NCI-H1417 treated with DMSO at 0.1 percent for 48 hours (cell line): ENCODE measurements at places on chromosomes 6 and 20.
A peak's percentile ranks its signal among the peaks of the same experiment; 100 is the strongest.

DNA sequence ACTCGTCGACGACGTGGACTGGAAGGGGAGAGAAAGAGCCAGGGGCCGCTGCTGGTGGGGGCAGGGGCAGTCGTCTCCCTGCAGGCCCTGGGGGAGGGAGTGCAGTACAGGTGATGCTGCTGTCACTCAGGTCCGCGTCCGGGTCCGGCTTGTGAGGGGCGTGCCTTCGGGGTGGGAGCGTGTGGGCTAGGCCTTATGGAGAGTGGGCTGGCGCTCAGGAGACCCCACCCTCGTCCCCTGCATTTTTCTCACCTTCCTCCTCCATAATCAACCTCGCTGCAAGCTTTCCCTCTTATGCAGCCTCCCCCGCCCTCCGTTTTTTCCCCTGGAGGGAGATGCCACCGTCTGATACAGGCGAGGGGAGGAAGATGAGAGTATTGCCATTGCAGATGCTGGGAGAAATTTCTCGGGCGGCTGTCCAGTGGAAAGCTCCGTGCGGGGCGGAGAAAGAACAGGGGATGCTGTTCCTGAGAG lies 632 bp downstream of the PCMT1 start:
- peak; percentile 60 for DNase-seq

GRCh38 chr20:50363027-50363426 lies 147.2 kb upstream of the PTPN1 start:
- no peak for DNase-seq

DNA sequence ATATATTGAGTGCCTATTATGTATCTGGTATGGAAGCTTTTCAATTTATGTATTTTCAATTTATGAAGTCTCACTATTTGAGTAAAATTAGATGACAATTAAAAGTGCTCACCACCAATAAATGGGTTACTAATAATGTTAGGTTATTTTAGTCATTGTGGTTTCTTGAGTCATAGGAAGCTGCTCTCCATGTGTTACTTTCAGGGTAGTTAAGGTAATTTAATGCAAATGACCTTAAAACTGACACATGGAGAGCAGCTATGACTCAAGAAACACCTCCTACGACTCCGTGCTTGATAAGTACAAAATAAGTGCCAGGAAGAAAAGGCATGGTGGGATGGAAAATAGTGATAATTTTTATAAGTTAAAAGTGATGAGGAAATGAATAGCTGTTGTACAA lies 16.5 kb upstream of the TINAG start:
- DNase-seq, result no peak

DNA sequence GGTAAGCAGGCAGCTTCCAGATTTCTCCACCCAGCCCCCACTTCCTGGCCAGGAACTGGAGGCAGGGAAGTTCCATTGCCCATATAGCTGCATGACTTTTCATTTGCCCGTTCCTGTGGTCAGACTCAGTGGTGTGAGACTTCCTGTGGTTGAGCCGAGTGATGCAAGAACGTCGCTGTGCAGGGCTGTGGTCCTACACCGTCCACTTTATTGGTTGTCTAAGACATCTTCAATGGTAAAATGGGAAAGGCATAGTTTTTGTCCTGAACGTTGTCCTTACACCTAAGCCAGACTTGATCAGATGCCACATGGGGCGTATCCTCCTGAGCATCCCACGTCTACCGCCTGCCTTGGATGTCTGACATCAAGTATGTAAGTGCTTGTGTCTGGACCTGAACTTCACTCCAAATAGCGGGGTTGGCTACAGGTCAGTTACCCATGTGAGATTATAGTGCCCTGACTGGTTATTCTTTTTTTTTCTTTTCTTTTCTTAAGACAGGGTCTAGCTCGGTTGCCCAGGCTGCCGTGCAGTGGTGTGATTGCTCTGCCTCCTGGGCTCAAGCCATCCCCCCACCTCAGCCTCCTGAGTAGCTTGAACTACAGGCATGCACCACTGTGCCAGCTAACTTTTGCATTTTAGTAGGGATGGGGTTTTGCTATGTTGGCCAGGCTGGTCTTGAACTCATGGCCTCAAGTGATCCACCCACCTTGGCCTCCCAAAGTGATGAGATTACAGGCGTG lies 25.9 kb upstream of the GTSF1L start:
- no peak for DNase-seq

GRCh38 chr6:90905351-90905750 lies 318.5 kb upstream of the MAP3K7 start:
- no peak for DNase-seq

DNA sequence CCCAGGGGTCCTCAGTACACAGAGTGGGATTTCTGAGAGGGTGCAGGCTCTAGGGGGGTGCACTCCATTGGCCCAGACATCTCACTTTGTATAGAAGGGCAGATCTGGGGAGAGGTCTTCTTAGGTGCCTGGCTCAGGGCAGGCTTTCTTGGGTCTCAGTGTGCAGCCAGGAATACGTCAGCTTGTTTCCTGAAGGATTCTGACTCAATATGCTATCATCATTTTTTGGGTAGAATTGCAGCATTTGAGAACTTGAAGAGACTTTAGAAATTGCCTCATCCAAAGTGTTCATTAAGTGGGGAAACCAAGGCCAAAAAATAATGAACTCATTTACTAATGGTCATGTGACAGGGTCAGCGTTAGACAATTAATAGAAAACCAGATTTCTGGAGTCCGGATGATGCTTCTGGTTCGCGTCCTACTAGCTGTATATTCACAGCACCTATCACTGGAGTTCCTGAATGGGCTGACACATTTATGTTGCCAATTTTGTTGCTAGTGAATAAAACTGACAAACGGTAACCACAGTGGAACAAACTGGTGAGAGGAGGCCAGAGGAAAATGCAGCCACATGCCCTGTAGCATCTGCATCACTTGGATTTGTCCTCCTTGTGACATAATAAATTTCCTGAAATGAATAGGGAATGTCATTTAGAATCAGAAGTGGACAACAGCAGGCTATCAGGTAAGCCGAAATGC lies 238.9 kb downstream of the TBC1D7 start:
- DNase-seq, result no peak

DNA sequence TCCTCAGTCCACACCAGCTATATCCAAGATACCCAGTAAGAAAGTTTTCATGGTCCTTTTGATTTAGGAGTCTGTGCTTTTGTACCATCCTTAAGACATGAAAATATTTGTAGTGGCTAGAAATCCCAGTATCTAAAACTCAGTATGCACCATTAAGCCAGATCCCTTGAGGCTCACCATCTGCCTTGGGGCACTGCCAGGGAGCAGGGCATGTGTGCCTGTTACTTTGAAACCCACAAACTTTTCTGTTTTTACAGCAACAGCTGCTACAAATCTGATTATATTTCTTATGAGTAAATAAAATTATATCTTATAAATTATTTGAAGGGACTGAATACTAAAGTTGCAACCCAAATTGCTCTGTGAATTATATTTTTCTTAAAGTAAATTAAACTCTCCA lies 290.5 kb upstream of the MANEA start:
- no peak for DNase-seq

GRCh38 chr6:36110050-36110449 lies 20.3 kb upstream of the MAPK13 start:
- DNase-seq, result no peak

- DNase-seq, result no peak
These were observed at the start of gene WFDC13 for GRCh38 chr20:45701873-45702272. TSS of gene WFDC13 (plus strand) at chr20:45702038. CDS start at chr20:45702124, 86 bp downstream.

GRCh38 chr20:55160996-55161395 lies 685.6 kb downstream of the DOK5 start:
- no peak for DNase-seq

DNA sequence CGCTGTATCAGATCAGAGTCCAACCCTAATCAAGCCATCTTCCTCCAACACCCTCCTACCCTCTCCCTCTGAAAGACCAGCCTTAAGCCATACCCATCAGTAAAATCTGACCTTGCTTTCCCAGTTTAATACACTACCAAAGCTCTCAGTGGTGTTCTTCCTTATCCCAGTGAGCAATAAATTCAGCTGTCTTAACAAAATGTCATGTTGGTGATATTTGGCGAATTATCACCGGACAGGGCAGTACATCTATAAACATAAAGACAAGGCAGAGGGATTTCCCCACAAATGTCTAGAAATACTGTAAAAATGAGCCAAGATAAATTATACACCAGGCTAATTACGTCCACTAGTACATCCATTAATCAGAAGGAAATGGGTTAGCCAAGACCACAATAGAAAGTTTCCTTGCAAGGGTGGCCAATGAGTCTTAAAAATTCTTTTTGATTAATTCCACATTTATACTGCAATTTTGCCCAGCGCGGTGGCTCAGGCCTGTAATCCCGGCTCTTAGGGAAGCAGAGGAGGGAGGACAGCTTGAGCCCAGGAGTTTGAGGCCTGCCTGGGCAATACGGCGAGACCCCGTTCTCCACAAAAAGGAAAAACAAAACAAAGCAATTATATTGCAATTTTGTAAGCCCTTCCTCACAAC lies 905 bp downstream of the RARS2 start:
- DNase-seq, result no peak

- DNase-seq, result no peak
These were observed 391.8 kb downstream of the CDH4 start for GRCh38 chr20:61643656-61644377.

- DNase-seq, result no peak
These were observed 1.9 kb upstream of the AP5S1 start for GRCh38 chr20:3818155-3819151.

DNA sequence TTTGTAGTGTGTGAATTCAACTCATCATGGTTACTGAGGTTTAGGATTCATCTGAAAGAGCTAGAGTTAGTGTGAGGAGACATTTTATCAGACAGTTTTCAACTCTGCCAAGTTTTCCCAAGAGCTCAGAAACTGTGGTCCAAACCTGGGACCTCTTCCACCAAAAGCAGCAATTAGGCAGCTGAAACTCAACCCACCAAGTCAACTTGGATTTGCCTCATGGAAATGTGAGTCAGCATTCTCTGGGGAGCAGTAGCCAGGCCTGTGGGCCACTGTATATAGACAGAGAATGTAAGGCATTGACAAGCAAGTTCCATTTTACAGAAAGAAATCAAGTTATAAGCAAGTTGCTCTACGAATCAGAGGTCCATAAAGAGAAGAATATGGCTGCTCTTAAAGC lies 178.8 kb upstream of the HDDC2 start:
- no peak for DNase-seq

DNA sequence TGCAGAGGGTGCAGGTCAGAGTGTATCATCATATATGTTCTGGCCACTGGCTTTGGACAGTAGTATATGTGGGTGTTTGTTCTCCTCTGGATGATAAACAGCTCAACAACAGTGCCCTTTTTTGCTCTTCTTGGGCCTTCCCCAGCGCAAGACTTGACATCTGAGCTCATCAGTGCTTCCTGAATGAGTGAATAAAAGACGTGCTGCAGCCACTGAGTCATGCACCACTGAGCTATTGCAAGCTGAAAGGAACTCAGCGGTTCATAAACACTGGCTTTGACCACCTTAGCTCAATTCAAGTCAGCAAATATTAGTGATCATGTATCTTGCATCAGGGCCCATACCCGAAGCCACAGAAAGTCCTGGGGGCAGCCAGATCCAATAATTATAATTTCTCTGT lies 105.3 kb upstream of the KCNG1 start:
- no peak for DNase-seq

- no peak for DNase-seq
These were observed 46.7 kb upstream of the MOCS1 start for GRCh38 chr6:39980839-39981580.
